ENCODE measurements at places on chromosomes 6 and 20.
A peak's percentile ranks its signal among the peaks of the same experiment; 100 is the strongest.

- DNase-seq: no peak
These were observed 34.2 kb upstream of the DLGAP4 start for GRCh38 chr20:36271639-36272546.

GRCh38 chr6:14656078-14656521, 538.5 kb downstream of the CD83 start:
- DNase-seq: no peak

- no peak for DNase-seq
These were observed 406 bp upstream of the WFDC5 start for GRCh38 chr20:45115386-45115774.

GRCh38 chr6:7148100-7148822, 40.5 kb downstream of the RREB1 start:
- no peak for DNase-seq

- DNase-seq: no peak
These were observed 336.6 kb downstream of the PACRG start for GRCh38 chr6:163064397-163064796.

- peak; percentile 52 for DNase-seq
These were observed 4.5 kb downstream of the TP53INP2 start for GRCh38 chr20:34708621-34709043.

DNA sequence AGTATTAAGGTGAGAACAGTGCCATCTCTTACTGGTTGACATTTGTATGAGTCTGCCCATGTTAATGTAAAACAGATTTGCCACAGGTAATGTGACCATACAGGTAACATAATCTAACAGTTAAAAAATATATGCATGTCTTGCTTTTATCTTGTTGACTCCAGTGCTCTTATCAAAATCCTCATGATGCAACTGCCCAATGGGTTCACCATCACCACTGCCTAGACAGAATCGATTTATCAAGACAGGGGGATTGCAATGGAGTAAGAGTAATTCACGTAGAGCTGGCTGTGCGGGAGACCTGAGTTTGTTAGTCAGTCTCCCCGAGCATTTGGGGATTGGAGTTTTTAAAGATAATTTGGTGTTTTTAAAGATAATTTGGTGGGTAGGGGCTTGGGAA, 19.2 kb downstream of the SNX9 start:
- DNase-seq: no peak

GRCh38 chr20:51253280-51253679, 230.4 kb upstream of the KCNG1 start:
- DNase-seq: no peak

GRCh38 chr20:32301719-32302506, 24.5 kb downstream of the KIF3B start:
- no peak for DNase-seq

All from anterior cingulate cortex (tissue), 58 donors.